ENCODE measurements at places on chromosomes 4 and X.

GRCh38 chrX:12360986-12361598 is 222.8 kb downstream of the FRMPD4 start:
- no peak for DNase-seq

- DNase-seq: no peak
Observed at GRCh38 chr4:109690690-109691410, 12.4 kb downstream of the CASP6 start.

- DNase-seq: no peak
Observed at GRCh38 chr4:93217431-93217830, 611.1 kb upstream of the ATOH1 start.

DNA sequence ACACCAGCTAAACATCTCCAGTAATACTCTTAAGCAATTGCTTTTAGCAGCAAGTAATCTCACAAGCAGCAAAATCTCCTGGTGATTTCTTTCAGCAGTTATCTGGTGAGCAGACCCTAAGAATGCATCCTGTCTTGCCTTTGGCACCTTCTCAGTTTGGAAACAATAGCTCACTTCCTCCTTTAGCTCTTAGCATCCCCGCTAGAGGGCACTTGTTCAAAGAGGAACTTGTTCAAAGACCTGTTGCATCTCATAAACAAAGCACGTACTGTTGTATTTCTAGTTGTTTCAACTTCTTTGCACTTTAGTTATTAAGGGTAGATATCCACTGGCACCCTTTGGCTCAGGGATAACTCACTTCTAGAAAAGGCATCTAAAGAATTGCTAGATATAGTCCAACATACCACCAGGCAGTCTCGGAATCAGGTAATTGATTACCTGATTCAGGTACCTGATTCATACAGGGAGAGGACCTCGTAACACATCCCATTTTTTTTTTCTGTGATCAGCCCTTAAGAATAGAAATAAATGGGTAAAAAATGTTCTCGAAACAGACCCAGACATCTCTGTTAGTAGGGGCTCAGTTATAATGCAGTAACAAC is 81.9 kb upstream of the QRFPR start:
- DNase-seq: no peak

DNA sequence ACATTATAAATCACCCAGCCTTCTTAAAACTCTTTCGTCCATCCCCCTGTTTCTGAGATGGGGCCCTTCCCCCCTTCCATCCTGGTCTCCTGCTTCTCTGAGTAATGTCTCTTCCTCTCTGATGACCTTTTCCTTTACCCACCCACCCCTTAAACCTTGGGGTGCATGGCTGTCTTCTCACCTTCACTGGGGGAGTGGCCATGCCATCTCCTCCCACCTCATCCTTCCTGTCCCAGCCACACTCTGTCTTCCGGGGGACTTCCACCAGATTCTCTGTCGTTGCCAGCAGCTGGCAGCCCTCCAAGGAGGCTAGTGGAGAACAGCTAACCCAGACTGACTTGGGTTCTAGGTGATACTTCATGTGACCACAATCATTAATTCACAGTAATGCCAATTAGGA is 83.2 kb upstream of the SCML1 start:
- peak; percentile 62 for DNase-seq

- DNase-seq: no peak
Observed at GRCh38 chrX:25025615-25026014, 9.8 kb upstream of the ARX start.

GRCh38 chr4:183541752-183542040 is 36.8 kb downstream of the ING2 start:
- DNase-seq: no peak

GRCh38 chrX:18899796-18900380 is 84.0 kb downstream of the PHKA2 start:
- DNase-seq: no peak

DNA sequence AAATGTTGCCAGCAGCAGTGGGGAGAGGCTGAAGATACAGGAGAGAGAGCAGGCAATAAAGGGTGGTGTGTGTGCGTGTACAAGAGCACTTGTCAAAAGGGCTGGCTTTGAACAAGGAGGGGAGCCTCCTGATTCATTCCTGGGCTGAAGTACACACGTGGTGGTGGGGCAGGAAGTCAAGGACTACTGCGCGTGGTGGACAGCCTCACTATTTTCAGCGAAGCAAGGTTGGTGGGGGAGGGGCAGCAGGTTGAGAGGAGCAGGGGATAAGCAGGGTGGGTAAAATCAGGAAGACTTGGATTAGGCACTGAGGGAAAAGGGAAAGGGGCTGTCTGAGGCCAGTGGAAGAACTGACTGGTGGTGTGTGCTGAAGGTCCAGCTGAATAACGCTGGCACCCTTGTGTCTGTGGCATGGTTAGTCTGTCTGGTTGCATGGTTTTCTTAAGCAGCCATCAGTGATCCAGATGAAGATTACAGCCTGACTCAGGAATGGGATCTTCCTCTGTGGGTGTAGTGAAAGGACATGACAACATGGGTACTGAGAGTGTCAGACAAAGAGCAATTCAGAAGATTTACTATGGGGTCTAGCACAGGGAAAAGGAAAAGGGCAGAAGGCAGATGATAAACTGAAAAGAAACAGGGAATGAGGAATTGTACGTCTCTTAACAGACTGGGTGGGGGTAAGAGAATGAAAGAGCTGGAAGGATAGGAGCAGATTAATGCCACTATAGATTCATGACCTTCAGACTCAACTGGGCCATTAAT is 149.8 kb downstream of the CHM start:
- DNase-seq: no peak

GRCh38 chr4:176241703-176242102 is 27.3 kb downstream of the ASB5 start:
- DNase-seq: no peak

DNA sequence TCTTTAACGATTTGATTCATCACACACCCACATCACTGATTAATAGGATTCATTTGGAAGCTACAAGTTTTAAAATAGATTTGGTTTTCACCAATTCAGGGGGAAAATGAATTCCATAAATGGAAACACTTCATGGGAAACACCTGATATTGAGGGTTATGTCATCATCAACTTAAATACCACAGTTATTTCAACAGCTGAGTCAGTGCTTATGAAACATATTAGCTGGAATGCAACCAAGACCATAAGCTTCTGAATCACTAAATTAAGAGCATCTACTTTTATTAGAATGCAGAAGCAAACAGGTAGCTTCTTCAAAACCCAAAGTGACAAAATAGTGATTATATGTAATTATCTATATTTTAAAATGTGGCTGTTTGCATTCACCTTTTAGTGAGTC is 207.8 kb upstream of the DCAF8L1 start:
- DNase-seq: no peak

DNA sequence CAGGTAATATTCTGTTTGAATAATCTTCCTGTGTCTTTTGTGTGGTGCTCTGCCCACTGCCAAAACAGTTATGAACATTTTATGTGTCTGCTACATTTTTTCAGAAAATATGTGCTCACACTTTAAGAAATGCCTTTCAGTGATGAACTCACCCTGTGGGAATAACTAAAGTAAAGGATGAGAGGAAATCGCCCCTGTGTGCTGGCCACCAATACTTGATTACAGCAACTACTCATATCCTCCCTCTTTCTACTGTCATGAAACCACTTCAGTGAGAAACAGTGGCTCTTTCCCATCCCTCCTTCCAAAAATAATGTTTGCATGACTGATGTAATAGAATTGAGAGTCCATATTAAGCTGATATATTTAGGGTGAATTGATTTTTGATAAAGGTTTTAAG is 900.9 kb downstream of the RAB28 start:
- no peak for DNase-seq

- no peak for DNase-seq
Observed at GRCh38 chrX:7654316-7654715, 188.7 kb upstream of the VCX start.

- DNase-seq: no peak
Observed at GRCh38 chrX:150886381-150886780, 12.1 kb downstream of the CD99L2 start.

- no peak for DNase-seq
Observed at GRCh38 chr4:6258741-6259140, 10.9 kb upstream of the WFS1 start.

DNA sequence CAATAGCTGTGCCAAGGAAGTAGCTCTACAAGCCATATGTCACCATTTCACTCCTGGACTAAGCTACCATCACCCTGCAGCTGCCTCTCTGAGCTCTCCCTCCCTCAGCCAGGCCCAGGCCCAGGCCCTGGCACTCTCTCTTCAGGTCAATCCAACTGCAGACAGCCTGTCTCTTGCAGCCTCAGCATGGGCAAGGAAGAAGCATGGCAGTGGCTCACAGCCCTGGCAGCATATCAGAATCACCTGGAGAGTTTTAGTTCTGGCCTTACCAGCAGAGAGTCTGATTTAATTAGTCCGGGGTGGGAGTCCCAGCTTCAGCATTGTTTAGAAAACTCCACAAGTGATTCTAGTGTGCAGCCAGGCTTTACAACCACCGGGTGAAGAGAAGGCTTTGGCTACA is 31.5 kb downstream of the NALF2 start:
- DNase-seq: no peak

DNA sequence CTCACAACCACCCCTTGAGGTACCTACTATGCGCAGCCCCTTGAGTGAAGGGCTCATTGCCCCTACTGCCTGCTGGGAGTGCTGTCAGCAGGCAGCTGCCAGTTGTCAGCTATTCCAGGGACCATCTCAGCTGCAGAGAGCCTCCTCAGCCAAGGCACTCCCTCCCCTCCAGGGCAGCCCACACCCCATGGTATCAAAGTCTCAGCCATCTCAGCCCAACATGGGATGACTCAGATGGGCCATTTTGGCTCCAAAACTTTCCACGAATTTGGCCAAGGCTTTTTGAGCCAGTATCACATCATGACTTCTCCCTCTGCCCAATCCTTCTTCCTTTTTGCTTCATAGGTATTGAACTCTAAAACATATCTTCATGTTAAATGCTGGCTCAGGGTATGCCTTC is 61.4 kb upstream of the MAP3K15 start:
- no peak for DNase-seq

- no peak for DNase-seq
Observed at GRCh38 chrX:134752981-134753717, 94.9 kb upstream of the PLAC1 start.

DNA sequence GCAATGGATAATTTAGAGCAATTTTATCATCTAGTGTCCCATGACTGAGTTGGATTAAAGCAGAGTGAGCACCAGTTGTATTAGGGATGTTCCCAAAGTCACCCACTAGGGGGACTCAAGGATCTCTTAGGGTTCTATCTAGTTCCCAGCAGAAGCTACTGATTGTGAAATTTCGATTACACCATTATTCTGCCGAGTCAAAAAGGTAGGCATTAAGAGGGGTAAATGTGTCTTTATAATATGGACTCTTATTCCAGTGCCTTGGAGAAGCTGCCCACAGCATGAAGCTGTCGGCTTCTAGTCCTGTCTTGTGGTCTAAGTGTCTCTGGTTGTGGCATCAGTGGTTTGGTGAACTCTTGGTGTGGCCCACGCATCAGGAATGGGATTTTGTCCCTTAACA is 53.3 kb downstream of the RGS12 start:
- no peak for DNase-seq

GRCh38 chrX:19862634-19863211 is 24.7 kb downstream of the SH3KBP1 start:
- no peak for DNase-seq

- DNase-seq: no peak
Observed at GRCh38 chr4:5322321-5322720, 271.0 kb downstream of the STK32B start.

DNA sequence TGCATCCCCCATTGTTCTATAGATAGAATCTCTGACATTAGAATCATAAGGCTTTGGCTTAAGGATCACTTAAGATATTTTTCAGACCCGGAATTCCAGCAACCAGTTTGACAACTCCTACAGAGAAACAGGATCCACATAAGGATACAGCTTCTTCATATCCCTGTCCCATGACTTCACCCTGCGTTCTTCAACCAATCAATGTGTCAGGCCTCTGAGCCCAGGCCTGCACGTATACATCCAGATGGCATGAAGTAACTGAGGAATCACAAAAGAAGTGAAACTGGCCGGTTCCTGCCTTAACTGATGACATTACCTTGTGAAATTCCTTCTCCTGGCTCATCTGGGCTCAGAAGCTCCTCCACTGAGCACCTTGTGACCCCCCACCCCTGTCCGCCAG is 85.1 kb downstream of the MFAP3L start:
- no peak for DNase-seq

- no peak for DNase-seq
Observed at GRCh38 chr4:182367153-182367552, 124.0 kb downstream of the TENM3 start.

DNA sequence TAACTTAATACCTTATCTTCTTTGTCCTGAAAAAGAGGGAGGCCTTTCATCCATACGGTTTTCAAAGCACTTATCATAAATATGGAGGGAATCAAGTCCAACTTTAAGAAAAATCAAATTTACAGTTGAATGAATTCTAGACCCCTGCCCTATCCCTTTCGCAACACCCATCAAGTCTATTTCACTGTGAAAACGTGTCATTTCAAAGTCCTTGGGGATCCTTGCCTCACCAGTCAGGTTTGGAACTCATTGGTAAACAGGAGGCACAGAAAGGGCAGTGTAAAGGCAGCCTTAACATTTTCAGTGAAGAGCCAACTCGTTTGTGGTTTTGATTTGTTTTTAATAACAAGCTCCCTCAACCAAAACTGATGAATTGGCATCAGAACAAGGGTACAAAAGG is 66.5 kb downstream of the AMOT start:
- DNase-seq: no peak

- no peak for DNase-seq
Observed at GRCh38 chr4:126899331-126899801, 733.4 kb upstream of the INTU start.

DNA sequence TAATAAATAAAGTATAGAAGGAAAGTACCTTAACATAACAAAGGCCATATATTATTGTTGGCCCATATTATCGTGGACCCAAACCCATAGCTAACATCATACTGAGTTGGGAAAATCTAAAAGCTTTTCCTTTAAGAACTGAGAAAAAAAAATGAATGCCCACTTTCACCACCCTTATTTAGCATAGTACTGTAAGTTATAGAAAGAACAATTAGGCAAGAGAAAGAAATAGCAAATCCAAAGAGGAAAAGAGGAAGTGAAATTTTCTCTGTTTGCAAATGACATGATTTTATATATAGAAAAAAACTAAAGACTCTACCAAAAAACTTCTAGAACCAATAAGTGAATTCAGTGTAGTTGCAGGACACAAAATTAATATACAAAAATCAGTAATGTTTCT is 1854.6 kb downstream of the PCDH7 start:
- no peak for DNase-seq

- no peak for DNase-seq
Observed at GRCh38 chr4:11412211-11412610, 16.5 kb downstream of the HS3ST1 start.
